ENCODE measurements at places on chromosomes 1 and 21.

DNA sequence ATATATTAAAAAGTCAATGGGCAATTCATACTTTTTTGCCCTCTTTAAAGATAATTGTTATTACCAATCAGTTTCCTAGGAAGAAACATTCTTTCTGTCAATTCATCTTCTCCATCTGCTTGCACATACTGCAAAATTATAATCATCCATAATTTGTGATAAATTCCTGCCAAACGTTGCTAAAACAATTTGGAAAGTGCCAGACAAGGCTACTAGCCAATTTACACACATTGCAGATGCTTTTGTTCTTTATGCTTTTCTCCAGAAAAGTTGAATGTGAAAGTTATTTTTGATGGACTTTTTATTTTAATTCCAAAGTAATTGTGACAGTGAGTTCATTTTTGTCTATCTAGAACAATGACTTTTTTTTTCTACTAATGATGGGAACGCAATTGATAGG lies 992.8 kb upstream of the ADGRL2 start:
- no peak for DNase-seq

DNA sequence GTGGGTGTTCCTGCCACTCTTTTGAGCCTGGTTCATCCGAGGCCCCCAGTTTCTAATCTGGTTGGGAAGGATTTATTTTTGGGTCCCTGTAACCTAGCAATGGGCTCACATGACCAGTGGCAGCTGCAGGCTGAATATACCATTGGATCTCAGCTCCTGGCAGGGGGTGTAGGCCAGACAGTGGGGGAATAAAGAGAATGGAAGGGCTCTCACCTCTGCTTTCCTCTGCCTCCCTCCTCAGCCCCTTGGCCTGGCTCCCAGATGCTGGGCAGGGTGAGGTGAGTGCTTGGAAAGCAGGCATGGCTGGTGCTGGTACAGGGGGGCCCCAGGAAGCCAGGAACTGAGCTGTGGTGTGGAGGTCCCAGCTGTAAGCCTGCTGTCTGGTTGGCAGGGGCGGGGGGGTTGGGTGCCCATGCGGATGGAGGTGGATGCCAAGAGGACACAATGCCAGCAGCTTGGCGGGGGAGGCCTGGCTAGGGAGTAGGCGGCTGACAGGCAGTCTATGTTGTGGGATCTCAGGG lies 3.6 kb upstream of the GPR61 start:
- DNase-seq: no peak

GRCh38 chr1:27237112-27237511 lies 2.7 kb downstream of the WDTC1 start:
- DNase-seq: no peak

DNA sequence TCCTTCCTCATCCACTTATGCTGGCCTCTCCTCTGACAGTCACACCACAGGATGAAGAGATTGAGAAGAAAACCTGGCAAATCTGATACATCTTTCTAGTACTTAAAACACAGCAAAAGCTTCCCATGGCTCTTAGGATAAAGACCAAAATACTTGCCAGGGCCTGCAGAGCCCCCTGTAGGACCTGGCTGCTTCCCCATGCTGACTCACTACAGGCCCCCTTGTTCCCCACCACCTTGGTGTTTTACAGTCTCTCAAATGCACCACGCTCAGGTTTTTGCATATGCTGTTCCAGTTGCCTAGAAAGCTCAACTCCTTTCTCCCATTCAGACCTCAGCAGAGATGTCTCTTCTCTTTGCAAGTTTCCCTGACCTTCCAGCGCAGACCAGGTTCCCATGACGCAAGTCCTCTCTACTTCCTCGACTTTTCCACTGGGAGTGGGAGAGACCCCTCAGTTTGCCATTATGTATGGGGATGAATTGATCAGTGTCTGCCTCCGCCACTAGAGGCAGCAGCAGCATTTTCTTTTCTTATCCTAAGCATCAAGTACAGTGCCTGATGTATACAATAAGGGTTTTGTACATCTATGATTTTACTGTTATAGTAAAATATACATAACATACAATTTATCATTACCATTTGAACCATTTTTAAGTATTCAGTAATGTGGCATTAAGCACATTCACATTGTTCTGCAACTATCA lies 113.8 kb upstream of the C8B start:
- no peak for DNase-seq

GRCh38 chr1:32828341-32828740 lies 10.9 kb downstream of the S100PBP start:
- DNase-seq: no peak

GRCh38 chr1:13478692-13479091 lies 35.1 kb downstream of the LRRC38 start:
- DNase-seq: no peak

Measured in GM12892 (cell line).